Muscle of arm (tissue), 14 donors: ENCODE measurements at places on chromosomes 1 and 21. TPM values are rescaled to one million over a fixed set of nuclear protein-coding genes. Genes with fewer than 3 reads are reported as not detected.

DNA sequence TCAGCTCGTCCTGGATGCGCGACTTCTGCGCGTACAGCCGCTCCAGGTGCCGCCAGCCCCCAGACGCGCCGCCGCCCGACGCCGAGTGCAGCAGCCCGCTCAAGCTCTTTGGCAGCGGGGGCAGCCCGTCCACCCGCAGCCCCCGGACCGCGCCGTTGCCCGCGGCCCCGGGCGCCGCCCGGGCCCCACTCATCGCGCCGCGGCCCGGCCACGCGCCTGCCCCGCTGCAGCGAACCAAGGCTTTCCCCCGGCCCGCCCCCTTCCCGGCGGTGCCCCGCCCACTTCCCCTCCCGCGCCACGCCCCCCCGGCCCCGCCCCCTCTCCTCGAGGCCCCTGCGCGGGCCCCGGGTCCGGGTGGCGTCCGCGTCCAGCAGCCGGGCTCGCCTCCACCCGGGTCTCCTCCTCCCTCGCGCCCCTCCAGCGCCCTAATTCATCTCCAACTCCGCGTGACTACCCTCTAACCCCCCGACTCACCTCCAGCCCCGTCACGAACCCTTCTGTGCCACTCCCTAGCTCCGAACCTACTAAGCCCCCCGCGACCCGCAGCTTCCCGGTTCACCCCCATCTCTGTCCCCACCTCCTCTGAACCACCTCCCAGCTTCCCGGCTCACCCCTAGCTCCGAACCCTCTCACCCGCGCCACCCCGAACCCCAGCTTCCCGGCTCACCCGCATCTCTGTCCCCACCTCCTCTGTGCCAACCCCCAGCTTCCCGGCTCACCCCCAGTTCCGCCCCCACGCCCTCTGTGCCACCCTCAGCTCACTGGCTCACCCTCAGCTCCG is at the start of gene FAM89A:
TSS of gene FAM89A (minus strand) at position 236 of the 781 bp plus-strand sequence. CDS start at position 193, 43 bp downstream.
- DNase-seq: peak; percentile 44

The GNL2 gene
- polyA plus RNA-seq: 45.6 TPM

The DENND2C gene
- not detected for polyA plus RNA-seq

- DNase-seq: no peak
Measured at GRCh38 chr21:21921410-21922232, 923.4 kb downstream of the NCAM2 start.

The RHD gene
- 1.00 TPM for polyA plus RNA-seq
